ENCODE measurements at places on chromosomes 4 and X.

GRCh38 chrX:19130628-19131027 lies 8.4 kb upstream of the ADGRG2 start:
- DNase-seq: no peak

DNA sequence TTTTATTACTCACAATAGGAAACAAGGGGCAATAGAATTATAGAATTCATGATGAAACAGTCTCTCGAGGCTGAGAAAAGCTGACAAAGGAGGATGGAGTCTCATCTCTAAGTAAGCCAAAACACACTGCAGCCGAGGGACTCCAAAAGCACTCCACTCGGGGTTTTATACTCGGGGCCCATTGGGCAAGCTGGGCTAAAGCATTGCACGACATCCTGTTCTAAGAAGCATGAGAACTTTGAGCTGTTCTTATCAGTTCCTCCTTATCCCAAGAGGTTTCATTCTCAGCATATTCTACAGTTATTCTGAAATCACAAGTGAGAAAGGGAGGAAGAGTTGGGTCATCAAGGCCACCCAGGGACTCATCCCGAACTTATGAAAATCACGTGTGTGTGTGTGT lies 1475.5 kb downstream of the PCDH18 start:
- no peak for DNase-seq

- no peak for DNase-seq
Observed at GRCh38 chr4:130922955-130923354, 1827.0 kb downstream of the C4orf33 start.

DNA sequence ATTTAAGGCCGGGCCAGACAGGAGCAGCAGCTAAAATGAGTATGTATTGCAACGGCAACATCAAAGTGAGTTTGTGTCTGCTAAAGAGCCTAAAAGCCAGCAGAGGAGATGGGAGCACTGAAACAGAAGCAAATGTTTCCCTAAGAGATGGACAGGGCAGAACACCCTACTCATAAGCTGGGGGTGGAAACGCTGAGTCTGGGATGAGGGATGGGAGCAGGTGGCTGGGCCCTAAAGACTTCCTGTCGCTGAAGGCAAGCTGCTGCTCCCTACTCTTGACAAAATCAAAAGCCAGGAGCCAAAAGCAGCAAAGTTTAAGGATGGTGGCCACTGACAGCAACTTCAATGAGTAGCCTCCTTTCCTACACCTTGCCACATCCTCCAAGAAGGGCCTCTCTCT lies 40.6 kb upstream of the NAP1L5 start:
- no peak for DNase-seq

DNA sequence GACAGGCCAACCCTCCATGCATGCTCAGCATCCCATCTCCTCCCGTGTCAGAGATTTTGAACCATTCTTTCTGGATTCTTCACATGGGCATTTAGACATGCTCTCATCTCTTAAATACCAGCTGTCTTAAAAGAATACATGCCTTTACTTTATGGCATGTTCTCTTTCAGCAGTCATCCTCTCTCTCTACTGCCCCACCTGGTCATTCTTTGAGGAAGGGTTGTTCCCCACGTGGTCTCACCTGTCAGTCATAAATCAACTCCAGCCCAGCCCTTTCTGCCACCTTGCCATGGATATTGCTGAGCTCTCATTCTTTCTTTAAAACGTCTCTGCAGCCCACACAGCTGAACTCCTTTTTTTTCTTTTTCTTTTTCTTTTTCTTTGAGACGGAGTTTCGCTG lies 111.3 kb downstream of the ARHGAP10 start:
- no peak for DNase-seq

DNA sequence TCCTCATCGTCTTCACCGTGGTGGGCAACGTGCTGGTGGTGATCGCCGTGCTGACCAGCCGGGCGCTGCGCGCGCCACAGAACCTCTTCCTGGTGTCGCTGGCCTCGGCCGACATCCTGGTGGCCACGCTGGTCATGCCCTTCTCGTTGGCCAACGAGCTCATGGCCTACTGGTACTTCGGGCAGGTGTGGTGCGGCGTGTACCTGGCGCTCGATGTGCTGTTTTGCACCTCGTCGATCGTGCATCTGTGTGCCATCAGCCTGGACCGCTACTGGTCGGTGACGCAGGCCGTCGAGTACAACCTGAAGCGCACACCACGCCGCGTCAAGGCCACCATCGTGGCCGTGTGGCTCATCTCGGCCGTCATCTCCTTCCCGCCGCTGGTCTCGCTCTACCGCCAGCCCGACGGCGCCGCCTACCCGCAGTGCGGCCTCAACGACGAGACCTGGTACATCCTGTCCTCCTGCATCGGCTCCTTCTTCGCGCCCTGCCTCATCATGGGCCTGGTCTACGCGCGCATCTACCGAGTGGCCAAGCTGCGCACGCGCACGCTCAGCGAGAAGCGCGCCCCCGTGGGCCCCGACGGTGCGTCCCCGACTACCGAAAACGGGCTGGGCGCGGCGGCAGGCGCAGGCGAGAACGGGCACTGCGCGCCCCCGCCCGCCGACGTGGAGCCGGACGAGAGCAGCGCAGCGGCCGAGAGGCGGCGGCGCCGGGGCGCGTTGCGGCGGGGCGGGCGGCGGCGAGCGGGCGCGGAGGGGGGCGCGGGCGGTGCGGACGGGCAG lies 792 bp downstream of the ADRA2C start:
- DNase-seq: no peak

GRCh38 chr4:161704040-161704439 lies 459.8 kb downstream of the FSTL5 start:
- no peak for DNase-seq

DNA sequence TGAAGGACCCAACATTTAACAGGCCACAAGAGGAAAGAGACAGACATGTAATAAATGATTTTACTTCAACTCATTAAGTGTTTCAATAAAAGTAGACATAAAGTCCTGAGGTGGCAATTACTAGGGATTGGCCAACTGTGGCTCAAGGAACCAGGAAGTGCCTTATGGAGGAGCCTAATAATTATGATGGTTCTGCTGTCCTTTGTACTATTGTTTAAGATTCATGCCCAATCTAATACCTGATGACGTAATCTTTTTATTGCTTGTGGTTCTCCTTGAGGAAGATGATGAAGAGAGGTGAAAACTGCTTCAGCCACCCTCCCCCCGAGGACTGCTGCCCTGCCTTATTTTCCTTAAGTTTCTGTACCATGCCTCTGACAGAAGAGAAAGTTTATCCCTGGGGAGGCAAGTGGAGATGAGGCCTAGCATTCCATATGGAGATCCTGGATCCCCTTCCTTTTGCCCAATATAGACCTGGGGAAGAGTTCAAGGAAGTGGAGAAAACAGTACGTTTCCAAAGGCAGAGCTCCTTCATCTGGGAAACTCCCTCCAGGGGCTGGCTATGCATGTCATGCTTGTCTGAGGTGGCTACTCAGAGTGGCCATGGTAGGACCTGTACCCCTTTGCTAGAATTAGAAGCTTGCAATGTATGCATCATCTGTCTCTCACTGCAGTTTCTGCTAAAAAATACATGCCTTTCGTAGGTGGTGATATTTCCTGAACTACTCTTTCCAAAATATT lies 56.8 kb upstream of the FAT1 start:
- DNase-seq: no peak

Data from anterior cingulate cortex (tissue), 58 donors.